Articular chondrocyte of knee joint (primary cell): ENCODE measurements at places on chromosomes 4 and X. TPM values are rescaled to one million over a fixed set of nuclear protein-coding genes. Genes with fewer than 3 reads are reported as not detected.

MTTP gene
- 0.22 and 0.26 TPM in 2 replicates for total RNA-seq

AWAT2 gene
- not detected in 2 replicates for total RNA-seq

TREX2 gene
- 0.54 and 1.3 TPM in 2 replicates for total RNA-seq

GLRB gene
- 14.2 and 16.2 TPM in 2 replicates for total RNA-seq

TMSB15A gene
- total RNA-seq: 1.0 and 3.6 TPM in 2 replicates

FAM184B gene
- not detected in 2 replicates for total RNA-seq

GPRASP3 gene
- 8.6 and 8.9 TPM in 2 replicates for total RNA-seq

UCP1 gene
- total RNA-seq: not detected in 2 replicates

RHOXF2 gene
- not detected in 2 replicates for total RNA-seq

FAAH2 gene
- total RNA-seq: 0.13 and 0.22 TPM in 2 replicates

PRSS12 gene
- 0.76 TPM in 1 of 2 replicates, not detected in the other for total RNA-seq

GLRA3 gene
- total RNA-seq: not detected in 2 replicates

PABPC5 gene
- total RNA-seq: 4.1 and 5.2 TPM in 2 replicates
